ENCODE measurements at places on chromosomes 11 and 22.

DNA sequence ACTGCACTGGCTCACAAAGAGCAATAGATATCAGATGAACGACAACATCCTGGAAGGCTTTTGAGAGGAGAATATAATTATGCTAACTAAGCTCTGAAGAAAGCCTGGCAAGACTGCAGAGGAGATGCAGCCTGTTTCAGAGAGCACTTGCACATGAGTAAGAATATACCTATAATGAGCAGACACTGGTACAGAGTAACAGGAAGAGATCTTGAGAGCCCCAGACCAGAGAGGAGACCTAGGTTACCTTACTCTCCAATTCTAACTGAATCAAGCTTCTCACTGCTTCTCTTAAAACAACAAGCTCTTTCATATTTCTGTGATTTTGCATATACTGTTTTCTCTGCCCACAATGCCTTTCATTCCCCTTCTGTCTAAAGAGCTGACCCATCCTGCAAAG, 66.5 kb downstream of the FAM168A start:
- DNase-seq: no peak

DNA sequence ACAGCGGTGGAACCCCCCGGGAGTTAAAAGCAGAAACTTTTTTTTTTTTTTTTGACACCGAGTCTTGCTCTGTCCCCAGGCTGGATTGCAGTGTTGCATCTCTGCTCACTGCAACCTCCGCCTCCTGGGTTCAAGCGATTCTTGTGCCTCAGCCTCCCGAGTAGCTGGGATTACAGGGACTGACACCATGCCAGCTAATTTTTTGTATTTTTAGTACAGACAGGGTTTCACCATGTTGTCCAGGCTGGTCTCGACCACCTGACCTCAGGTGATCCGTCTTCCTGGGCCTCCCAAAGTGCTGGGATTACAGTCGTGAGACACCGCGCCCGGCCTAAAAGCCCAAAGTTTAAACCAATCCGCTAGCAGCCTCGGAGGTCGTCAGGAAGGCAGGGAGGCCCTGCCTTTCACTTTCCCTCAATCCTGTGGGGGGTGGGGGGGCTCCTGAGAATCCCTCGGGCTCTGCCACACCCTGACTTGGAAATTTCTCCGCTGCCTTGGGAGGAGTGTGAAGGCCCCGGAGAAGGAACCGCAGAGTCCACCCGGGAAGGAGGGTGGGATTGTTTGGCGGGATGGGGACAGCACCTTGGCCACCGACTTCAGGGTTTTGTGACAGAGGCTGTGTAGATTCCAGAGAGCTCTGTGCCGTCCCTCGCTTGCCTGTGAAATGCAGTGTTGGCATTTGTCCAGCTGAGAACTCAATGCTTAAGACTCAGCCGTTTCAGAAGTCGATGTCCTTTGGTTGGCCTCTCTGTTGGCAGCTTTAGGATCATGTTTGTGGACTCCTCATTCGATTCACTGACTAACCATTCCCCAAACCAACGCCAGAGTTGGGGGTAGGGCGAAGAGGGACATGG, 1.0 kb downstream of the ARHGAP8 start:
- DNase-seq: peak; percentile 87

- no peak for DNase-seq
These were observed 91.4 kb downstream of the EFCAB6 start for GRCh38 chr22:43720716-43721115.

DNA sequence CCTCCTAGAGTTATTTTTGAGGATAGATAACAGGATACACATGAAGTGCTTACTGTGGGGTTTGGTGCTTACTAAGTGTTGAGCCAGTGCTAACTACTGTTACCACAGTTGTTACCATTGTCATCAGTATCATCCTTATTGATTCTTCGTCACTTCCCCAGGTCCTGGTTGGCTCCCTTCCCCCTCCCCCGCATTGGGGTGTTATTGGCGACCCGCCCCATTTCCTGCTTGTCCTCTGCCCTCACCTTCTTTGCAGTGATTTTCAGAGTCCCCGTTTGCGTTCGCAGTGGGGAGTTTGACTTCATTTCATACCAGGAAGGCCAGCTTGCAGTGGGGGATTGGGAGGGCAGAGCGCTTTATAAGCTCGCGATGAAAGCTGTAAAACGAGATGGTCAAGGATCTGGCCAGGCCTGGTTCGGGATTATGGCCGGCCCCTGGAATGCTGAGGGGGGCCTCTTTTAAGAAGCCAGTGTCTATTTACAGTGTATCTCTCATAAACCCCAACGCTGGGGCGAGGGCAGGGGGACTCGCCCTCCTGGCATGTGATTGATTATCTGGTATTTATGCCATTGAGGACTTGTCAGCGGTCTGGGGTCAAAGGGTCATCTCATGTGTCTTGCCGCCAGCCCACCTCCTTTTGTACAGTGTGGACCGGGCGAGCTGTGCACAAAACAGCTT, 84.6 kb upstream of the NNMT start:
- DNase-seq: peak; percentile 63

DNA sequence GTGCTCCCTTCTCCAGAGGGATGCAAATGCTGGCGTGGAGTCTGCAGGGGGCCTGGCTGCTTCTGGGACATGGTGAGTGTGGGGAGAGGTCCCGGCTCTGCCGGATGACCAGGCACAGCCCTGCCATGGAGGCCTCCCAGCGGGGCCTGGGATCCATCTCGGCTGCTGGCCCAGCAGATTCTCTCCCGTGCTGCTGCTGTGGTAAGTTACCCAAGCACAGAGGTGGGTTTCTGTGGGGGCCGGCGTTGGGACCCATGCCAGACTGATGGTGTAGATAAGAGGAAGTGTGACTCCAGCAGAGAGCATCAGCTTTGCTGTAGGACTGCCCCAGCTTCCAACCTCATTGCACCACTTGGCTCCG, 147.5 kb upstream of the B3GAT1 start:
- no peak for DNase-seq

DNA sequence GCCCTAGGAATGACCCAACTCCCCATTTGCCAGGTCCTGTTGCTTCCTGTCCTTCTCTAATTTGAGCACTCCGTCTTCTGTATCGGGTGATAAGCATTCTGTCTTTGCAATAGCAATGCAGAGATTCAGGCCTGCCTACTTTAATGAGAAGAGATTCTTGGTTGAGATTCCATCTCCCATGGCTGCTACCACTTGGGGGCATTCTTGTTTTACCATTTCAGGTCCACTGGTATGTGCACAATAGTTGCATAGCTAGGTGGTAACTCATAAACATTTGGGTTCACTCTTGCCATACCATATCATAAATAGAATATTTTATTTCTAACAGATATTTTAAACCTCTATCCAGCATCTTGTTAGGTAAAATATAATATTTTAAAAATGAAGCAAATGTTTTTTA, 34.4 kb upstream of the CALCB start:
- no peak for DNase-seq

DNA sequence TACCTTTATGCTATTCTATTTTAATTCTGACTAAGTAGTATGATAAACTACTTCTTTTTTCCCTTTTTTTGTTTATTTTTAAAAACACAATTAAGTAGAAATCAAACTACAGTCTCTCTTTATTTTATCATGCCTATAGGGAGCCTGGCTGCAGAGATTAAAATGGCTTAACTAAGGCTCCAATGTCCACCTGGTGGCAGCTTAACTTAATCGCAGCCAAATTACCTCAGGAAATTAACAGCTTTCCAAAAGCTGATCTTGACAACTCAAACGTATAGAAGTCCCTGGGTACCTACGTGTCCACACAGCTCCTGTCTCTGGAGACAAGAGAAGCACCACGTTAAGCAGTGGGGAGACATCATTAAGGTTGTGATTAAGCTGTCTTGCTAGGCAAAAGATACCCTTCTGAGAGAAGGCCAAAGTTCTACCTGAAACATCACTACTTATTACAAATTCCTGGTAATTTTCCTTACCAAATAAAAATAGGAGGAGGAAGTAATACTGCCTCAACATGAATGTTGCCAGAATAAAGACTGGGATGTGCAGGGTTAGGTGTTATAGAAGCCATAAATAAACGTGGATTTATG, 63.2 kb upstream of the SNX19 start:
- peak; percentile 31 for DNase-seq
